CD4-positive, alpha-beta T cell (primary cell): ENCODE measurements at places on chromosomes 1 and 21.

GRCh38 chr1:85681087-85681486, 27.1 kb downstream of the ZNHIT6 start:
- no peak for DNase-seq

DNA sequence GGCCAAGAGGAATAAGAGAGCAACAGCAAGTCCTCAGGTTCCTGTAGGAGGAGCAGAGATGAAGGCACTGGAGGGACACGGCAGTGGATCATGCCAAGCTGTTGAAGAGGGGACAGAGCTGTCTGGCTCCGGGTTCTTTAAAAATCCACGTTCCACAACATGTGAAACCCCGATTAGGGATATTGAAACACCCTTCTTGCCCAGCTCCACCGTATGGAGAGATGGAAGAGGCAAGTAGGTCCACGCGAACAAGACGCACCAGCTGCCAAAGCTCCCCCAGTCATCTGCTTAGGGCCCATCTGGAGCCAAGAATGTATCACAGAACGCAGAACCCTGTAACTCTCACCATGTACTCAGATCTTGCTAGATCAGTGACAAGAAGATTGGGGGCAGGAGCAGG, 3.9 kb downstream of the C1orf198 start:
- no peak for DNase-seq

GRCh38 chr1:179742717-179743678, at the start of gene FAM163A:
Gene FAM163A (plus strand): TSS chr1:179743291. CDS start chr1:179813098, 69,807 bp downstream.
- no peak for DNase-seq

DNA sequence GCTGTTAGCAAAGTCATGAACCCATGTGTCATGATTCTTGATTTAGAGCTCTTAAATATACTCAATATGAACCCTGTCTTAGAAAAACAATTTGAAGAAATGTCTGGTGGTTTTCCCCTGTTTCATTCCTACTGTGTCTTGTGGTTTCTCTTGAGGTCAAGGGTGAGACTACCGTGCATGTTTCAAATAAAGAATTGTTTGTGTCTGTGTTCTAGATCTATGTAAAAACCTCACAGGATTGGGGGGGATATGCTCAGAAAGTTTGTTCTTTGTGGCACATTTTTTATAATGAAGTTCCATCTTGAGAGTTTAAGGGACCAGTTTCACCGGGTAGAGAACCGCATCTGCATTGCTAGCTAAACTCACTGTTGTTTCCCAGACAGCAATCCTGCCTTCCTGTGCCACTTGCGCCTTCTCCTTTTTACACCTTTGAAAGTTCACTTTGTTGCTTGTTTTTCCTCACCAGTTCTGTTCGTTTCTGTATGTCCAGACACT, 30.9 kb upstream of the CACYBP start:
- peak; percentile 28 for DNase-seq

DNA sequence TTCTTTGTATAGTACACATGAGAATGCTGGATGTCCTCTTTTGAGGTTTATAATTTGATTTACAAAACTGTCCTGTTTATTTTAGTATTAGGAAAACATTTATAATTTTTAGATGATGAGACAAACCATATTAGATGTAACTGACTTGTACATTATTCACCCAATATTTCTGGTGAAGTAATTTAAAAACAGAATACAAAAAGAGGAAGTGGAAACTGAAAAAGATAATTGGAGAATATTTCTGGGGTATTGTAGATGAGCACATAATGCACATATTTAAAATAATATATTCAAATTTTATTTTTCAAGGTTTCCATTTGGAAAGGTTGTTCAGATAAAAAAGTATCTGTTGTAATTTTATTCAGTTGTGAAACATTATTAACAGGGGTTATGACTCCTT, 40.7 kb downstream of the XPR1 start:
- DNase-seq = no peak
